NCI-H460 (cell line): ENCODE measurements at places on chromosomes 5 and 9.

DNA sequence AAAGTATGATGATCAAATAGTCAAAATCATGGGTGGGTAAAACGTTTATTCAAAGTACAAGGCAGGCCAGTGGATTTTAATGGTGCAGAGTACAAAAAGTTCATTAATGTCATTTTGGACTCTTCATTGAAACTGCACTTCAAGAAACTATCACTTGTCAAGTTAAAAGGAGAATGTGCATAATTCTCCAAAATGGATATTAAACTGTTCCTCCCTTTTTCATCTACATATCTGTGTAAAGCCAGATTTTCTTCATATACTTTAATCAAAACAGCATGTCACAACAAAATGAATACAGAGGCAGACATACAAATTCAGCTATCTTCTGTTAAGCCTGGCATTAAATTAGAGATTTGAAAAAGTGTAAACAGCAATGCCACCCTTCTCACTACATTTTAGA is 401.6 kb downstream of the NR2F1-AS1 start:
- no peak for DNase-seq

GRCh38 chr5:54867310-54867944 is 118.0 kb downstream of the ESM1 start:
- DNase-seq = peak; percentile 49

DNA sequence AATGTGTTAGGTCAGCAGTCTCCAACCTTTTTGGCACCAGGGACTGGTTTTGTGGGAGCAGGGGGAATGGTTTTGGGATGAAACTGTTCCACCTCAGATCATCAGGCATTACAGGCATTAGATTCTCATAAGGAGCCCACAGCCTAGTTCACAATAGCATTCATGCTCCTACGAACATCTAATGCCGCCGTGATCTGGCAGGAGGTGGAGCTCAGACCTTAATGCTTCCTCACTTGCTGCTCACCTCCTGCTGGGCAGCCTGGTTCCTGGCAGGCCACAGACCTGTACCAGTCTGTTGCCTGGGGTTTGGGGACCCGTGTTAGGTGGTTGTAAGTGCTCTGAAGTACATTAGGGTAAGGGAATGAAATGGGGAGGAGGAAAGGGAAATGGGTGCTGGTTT is 9.7 kb upstream of the CTNNA1 start:
- no peak for DNase-seq

DNA sequence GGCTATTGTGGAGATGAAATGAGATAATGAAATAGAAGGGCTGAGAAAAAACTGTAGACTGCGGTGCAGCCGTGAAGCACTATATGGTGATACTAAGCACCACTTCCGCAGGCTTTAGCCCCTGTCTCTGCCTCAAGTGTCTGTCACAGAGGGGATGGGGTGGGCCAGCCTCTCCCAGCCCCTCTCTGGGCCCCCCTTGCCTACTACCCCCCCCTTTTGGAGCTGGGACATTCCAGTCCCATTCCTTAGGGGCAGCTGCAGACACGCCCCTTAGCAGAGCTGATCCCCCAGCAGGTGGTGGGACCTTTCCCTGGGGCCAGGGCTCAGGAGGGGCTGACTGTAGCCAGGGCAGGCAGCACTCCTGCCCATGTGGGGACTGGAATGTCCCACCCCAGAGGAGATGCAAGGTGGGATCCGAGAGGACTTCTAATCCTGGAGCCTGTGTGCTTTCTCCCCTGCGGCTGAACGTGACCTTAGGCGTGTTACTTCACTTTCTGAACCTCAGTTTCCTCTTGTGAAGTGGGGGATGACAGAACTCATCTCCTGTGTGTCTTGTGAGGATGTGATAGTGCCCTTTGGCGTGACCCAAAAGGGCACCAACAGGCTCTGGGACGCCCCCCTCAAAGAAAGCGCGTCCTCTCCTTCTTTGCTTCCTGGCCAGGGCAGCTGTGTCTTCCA is 1.9 kb downstream of the N4BP3 start:
- no peak for DNase-seq

GRCh38 chr5:177067503-177067902 is 19.2 kb upstream of the FGFR4 start:
- DNase-seq = no peak

DNA sequence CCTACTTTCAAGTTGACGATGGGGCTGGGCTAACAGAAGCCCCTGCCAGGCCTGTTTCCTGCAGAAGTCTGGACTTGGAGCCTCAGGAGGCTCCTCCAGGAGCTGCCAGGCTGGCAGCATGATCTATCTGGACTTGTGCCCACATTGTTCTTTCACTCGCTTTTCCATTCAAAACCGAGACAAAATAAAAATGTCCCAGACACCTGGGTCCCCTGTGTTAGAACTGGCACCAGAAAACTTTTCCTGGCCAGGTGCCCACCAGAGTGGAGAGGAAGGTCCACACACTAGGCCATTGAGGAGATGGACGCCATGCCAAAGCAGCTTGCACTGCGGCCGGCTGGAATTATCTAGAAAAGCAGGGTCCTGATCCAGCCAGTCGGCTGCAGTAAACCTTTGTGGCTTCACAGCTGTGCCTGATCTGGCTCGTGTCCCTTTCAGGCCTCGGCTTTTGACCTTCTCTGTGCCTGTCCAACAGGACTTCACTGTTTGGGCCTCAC is 78.2 kb downstream of the GCNT1 start:
- DNase-seq = no peak

DNA sequence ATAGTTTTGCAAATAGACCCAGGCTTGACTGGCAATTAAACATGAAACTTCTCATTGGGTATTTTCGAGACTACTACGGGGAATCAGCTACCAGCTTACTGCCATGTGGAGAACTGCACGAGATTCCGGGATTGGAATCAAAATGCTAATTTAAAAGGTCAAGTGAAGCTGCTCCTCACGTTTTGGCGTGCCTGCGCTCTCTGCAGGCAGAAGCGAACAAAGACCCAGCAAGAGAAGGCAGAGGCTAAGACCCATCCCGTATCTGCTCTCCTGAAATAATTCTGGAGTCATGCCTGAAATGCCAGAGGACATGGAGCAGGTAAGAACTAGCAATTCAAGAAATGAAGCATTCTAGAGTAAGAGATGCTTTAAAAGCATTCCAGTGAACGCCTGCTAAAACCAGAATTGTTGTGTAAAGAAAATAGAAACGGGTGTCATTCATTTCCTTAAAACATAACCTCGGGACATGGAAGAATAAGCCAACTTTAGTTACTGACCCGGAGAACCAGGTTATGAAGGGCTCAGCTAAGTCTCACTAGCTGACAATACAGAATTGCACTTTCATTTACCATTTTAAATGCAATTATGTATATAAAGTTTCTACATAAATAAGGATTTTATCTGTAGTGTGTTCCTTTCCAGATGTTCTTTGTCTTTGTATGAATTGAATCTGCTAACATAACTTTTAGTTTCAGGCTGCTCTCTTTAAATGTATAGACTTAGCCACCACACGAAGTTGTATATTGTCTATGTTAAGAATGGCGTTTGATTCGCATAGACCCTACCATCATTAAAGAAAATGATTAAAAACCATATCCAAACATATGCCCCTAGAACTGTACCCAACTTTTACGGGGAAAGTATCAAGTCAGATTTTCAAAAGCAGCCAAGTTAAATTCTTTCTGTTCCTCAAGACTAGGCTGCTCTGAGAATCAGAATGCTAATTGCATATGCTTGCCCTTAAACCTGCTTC is 2.0 kb upstream of the MAT2B start:
- DNase-seq = peak; percentile 65

DNA sequence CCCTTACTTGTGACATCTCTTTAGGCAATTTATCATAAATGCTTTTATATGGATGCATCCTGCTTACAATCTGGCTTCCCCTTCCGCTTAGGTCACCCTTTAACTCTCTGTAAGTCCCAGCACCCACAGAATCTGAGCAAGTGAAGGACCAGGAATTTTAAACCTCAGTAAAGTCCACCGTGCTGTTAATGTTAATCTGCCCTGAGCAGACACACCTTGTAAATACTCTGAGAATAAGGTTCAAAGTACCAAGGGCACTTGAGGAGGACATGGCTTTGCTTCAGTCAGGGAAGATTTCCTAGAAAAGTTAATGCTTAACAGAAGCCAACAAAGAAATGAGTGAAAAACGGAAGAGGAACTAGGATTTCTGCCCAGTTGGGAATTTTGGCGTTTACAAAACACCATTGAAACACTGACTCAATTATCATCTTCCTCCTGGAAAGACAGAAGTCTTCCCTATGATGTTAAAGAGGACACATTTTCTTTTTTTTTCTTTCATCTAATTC is 26.4 kb upstream of the TTC39B start:
- no peak for DNase-seq

- DNase-seq = peak; percentile 76
Measured at GRCh38 chr9:77457916-77458592, 190.1 kb downstream of the GNA14 start.

DNA sequence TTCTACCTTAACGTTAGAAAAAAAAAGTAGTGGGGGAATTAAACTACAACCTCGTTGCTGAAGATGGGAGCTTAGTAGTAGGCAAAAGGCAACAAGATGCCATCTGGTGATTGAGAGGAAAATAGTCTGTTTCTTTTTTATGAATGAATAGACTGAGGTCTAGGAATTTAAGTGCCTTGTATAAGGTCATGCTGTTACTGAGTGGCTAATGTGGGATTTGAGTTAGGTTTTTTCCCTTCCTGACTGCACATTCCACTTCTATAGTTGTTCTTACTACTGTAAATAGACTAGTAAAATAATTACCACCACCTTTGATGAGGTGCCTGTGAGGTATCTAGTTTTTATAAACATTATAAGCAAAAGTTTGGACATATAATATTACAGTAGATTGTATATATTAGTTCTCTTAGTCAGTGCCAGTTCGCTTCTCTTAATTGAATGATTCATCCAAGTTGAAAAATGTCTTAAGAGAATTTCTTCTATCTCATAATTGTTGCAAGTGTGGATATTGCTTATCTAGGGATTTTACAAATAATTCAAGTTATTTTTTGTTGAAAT is 19.1 kb downstream of the FSD1L start:
- DNase-seq = no peak

GRCh38 chr9:121222524-121223171 is 21.0 kb upstream of the RAB14 start:
- peak; percentile 58 for DNase-seq

- no peak for DNase-seq
Measured at GRCh38 chr5:36028816-36029465, 37.7 kb downstream of the UGT3A2 start.

- DNase-seq = no peak
Measured at GRCh38 chr9:136900556-136900955, 14.2 kb downstream of the TRAF2 start.

DNA sequence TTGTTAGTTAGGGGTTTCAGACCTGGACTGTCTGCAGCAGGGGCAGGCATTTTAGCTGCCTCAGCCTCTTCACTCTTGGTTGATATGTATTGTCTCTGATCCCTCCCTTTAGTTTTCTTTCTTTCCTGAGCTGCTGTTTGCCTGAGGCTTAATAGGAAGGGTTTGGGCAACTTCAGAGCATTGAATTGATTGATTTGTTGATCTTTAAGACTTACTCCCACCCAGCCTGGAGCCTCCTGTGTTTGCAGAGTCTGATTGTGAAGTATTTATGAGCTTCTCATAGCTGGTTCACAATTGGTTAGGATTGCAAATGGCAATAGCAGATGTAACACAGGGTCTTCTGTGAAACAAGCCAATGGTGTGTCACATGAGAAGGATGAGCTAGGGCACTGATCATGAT is 671.8 kb upstream of the SEMA6A start:
- no peak for DNase-seq

- no peak for DNase-seq
Measured at GRCh38 chr5:30131-30530, 61.8 kb upstream of the PLEKHG4B start.

DNA sequence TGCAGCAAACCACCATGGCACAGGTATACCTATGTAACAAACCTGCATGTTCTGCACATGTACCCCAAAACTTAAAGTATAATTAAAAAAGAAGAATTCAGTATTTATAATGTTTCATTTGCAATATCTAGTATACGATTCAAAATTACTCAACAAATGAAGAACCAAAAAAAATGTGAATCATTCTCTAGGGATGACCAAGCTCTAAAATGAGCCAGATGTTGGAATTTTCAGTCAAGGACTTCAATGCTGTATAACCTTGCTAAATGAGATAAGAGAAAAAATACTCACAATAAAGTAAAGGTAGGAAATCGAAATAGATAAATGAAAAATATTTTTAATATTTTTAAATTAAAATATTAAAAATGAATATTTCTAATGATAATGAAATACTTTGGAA is 108.7 kb upstream of the ADRA1B start:
- DNase-seq = no peak

- DNase-seq = no peak
Measured at GRCh38 chr5:168088410-168089173, 202.9 kb upstream of the WWC1 start.

GRCh38 chr9:129891569-129891968 is 56.3 kb downstream of the USP20 start:
- DNase-seq = no peak

- no peak for DNase-seq
Measured at GRCh38 chr9:3894772-3895171, 369.0 kb upstream of the RFX3 start.

GRCh38 chr9:86413971-86414880 is 60.0 kb upstream of the TUT7 start:
- peak; percentile 36 for DNase-seq

- DNase-seq = no peak
Measured at GRCh38 chr9:127926906-127927200, 3.7 kb downstream of the PIP5KL1 start.

GRCh38 chr9:115972362-115972761 is 181.2 kb upstream of the PAPPA start:
- no peak for DNase-seq

GRCh38 chr5:107616213-107616612 is 54.5 kb downstream of the EFNA5 start:
- DNase-seq = no peak

DNA sequence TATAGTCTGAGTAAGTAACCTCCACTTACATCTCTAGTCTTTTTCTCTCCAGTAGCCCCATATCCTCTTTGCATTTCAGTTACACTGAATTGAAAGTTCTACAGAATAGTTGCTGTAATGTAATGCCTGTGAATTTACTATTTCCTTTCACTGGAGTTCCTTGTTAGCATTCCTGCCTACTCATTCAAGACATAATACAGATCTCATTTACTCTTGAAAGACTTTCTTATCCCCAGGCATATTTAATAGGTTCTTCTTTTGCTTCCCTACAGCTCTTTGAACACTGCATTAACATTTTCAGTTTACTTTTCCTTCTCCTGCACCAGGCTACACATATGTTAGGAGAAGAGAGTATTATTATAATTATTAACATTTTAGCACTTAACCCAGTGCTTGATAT is 87.6 kb upstream of the OR13F1 start:
- DNase-seq = no peak
